ENCODE measurements at places on chromosomes 4 and X. TPM values are rescaled to one million over a fixed set of nuclear protein-coding genes. Genes with fewer than 3 reads are reported as not detected.

DIPK2B gene
- total RNA-seq, result not detected

GABRE gene
- total RNA-seq, result not detected

LDOC1 gene
- total RNA-seq, result 6.9 TPM

REPS2 gene
- not detected for total RNA-seq

GAGE1 gene
- not detected for total RNA-seq
